Right ventricle myocardium inferior (tissue), 1 donor: ENCODE measurements at places on chromosomes 13 and 19.

DNA sequence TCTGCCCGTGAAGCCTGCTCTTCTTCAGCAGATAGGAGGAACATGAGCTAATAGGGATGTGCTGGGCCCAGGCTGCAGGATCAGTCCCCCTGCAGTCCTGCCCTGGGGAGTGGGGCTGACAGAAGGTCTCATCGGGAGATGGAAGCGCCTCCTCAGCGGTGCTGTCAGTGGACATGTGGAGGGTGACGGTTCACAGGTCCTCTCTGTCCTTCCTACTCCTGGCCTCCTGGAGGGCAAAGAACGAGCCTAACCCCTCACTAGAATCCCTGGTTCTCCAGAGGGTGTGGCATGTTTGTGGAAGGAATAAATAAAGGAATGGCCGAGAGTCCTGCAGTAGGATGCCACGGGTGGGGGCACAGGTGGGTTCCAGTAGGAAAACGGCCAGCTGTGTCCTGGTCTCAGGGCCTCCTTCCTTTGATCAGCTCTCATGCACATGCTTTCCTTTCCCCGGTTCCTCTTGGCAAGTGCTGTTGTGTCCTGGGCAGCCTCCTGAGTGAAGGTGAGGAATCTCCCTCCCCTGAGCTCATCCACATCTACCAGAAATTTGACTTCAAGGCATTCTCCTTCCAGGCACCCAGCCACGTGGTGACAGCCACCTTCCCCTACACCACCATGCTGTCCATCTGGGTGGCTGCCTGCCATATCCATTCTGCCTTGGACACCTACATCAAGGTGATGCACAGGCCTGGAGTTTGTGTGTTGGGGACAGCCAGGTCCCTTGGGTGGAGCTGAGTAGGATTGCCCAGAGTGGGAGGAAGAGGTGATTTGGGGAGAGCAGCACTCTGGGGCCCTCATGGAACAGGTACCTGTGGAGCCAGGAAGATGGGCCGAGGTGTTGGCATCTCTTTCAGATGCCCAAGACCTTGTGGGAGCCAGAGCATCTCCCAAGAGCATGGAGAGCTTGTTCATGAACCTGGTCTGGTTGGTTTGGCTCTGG, 28.6 kb upstream of the ZNF492 start:
- DNase-seq = no peak

GRCh38 chr19:11152318-11153062, 3.1 kb downstream of the SPC24 start:
- peak; percentile 83 for DNase-seq

DNA sequence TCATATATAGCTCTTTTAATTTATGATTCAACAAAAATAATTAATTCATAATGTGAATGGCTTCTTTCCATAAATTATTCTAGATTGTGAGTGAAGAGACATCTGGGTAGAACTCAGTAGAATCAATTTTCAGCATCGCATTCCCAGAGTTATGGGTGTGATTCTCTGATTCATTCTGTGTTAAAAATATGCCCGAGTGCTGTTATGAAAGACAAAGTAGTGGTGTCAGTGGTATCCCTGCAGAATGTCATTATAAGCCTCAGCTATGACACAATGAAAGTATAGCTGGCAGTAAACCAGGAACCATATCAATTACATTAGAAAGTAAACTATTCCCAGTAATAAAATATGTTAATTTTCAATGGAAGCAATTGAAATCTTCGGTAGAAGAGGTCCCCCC, 480.5 kb upstream of the SLITRK1 start:
- no peak for DNase-seq

GRCh38 chr19:10132905-10133304, 13.2 kb upstream of the EIF3G start:
- DNase-seq = no peak

- DNase-seq = no peak
These were observed 18.4 kb upstream of the KPNA3 start for GRCh38 chr13:49810567-49811526.

DNA sequence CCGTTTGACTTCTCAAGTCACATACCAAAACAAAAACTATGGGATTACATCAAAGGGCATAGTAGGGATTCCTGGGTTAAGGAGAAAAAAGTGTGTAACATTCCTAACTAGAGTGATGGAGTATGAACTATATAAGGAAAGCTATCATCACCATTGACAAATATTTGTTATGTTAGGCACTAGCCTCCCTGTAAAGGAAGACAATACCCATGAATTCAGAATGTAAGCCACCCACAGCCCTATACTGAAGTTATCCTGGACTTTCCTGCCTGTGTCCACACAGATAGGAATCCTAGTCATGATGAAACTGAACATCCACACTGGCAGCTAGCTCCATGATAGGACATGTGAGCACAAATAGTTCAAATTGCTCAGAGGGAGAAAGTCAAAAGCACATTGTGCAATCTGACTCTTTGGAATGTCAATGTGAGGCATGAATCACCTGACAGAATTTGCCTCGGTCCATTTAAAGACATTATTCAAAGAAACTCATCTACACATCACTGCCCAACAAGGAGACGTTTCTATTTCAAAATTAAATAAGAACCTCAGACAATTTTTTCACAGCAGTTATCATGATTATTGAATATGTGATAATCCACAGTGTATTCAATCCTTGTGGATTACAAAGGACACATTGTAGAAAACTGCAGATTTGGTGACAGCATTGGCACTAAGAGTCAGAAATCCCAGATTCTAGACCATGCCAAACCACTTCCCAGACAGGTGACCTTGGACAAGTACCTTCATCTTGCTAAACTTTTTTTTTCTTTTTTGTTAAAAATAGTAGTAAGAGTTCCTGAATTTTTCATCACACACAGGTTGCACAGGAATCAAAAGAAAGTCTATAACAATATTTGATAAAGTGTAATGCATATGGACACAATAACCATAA, 529.3 kb downstream of the IRS2 start:
- DNase-seq = no peak

DNA sequence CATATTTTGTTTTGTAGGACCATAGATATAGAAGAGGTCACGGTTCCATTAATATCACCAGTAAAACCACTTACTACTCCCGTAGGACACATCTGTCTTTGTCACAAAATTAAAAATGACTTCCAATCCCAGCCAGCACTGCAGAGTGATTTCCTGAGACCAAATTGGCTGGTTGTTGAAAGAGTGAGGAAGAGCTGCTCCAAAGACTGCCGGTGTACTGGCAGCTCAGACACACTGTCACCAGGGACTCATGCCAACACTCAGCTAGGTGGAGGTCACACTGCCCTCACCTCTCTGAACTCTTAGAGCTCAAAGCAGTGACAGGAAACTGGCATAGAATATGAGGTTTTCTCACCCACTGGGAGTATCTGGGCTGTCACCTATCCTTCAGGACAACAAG, 52.1 kb downstream of the FLT1 start:
- no peak for DNase-seq

DNA sequence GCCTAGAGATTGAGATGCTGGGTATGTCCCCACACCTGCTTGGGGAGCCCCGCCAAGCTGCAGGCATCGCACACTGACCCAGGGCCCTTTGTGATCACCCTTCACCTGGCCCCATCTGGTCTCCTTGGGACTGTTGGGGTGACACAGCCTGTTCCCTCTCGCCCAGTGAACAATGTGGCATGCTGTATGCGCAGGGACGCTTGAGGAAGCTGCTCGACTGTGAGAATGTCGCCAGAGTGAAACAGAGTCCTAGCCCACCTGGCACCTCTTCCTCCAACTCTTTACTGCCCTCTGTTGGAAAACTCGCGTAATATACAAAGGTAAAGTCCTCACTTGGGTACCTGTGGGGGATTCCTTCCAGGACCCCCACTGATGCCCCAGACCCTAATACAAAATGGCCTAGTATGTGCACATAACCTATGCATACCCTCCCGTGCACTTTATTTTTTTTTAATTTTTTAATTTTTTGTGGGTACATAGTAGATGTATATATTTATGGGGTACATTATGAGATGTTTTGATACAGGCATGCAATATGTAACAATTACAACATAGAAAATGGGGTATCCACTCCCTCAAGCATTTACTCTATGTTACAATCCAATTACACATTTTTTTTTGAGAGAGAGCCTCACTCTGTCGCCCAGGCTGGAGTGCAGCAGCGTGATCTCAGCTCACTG, 9.0 kb downstream of the BLOC1S3 start:
- DNase-seq = peak; percentile 4

GRCh38 chr19:7658219-7658686, 10.6 kb upstream of the RETN start:
- DNase-seq = no peak

DNA sequence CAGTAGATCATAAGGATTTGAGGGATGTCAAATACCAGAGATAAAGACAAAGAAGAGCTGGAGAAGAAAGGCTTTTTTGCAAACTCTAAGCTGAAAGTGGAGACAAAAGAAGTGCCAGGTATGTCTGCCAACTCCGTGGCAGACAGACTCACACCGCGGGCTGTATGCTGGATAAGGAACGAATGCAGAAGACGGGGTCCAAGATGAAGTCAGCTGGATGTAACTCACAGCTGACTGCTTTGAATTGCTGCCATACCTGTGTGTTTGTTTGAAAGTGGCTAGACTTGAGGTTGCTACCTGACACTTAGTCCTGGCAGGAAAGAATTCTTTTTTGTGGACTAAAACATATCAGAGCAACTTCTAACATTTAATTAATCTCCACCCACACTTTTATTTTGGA, 398.8 kb downstream of the DLEU7 start:
- no peak for DNase-seq

DNA sequence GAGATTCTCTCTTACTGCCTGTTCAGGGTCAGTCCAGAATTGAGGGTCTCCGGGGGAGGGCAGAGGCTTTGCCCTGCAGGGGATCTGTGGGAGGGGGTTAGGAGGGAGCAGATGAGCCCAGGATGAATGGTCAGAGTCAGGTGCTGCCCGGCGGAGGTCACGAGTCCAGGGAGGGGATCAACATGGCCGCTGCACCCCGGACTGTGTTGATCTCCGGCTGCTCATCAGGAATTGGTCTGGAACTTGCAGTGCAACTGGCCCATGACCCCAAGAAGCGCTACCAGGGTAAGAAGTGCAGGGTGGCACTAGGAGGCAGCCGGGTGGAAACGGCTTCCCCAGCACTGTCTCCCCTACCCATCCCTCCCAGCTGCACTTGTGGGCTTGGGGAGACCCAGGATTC, at the start of gene RDH8:
Gene RDH8, plus strand, starts transcription at position 168 of the 400 bp plus-strand sequence. Its CDS starts 15 bp downstream, at position 183.
- no peak for DNase-seq

GRCh38 chr19:40363069-40363468, 14.6 kb downstream of the PLD3 start:
- DNase-seq = no peak

DNA sequence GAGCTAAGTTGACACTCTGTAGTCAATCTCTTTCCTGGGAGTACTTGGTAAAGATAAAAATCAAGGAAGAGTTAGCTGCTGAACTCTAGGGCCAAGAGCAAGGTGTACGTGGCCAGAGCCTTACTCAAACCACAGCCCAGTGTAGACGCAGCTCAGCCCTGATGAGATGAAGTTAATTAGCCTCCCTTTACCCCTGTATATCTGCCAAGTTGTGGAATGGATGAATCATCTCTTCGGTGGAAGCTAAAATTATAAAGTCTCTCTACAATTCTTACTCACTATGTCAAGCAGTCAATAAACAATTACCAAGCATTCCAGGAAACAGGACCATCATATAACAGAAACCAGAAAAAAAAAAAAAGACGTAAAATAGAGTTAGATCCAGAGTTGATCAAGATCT, 146.9 kb upstream of the UFM1 start:
- DNase-seq = no peak

- peak; percentile 90 for DNase-seq
These were observed 9.8 kb upstream of the SLC7A10 start for GRCh38 chr19:33235269-33235995.

GRCh38 chr13:90866006-90866405, 481.5 kb upstream of the MIR17HG start:
- no peak for DNase-seq

DNA sequence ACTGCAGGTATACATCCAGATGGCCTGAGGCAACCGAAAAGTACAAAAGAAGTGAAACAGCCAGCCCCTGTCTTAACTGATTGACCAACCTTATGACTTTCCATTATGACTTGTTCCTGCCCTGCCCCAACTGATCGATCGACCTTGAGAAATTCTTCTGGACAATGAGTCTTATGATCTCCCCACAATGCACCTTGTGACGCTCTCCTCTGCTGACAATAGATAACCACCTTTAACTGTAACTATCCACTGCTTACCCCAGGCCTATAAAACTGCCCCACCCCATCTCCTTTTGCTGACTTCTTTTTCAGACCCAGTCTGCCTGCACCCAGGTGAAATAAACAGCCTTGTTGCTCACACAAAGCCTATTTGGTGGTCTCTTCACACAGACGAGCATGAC, 11.2 kb downstream of the ZNF83 start:
- no peak for DNase-seq

GRCh38 chr13:75506018-75506417, 24.0 kb upstream of the TBC1D4 start:
- no peak for DNase-seq

DNA sequence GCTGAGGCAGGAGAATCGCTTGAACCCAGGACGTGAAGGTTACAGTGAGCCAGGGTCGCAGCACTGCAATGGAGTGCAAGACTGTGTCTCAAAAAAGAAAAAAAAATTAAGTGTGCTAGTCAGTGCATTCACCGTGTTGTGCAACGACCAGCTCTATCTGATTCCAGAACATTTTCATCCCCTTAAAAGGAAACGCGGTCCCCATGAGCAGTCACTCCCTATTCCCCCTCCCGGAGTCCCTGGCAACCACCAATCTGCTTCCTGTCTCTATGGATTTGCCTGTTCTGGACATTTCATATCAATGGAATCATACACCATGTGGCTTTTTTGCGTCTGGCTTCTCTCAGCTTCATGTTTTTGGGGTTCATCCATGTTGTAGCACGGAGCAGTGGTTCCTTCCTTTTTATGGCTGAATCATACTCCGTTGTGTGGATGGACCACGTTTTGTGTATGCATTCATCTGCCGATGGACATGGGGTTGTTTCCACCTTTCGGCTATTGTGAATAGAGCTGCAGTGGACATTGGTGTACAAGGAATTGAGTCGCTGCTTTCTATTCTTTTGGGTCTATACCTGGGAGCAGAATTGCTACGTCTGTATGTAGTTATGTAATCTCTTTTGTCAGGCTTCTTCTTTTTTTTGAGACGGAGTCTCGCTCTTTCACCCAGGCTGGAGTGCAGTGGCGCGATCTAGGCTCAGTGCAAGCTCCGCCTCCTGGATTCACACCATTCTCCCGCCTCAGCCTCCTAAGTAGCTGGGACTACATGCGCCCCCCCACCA, 19.8 kb downstream of the MYO9B start:
- no peak for DNase-seq

- DNase-seq = peak; percentile 84
These were observed 9.1 kb upstream of the LILRB5 start for GRCh38 chr19:54266133-54266532.

- DNase-seq = peak; percentile 90
These were observed at the start of gene FLT3LG for GRCh38 chr19:49473868-49474541. Gene FLT3LG, plus strand, starts transcription at chr19:49474215. Its CDS starts 425 bp downstream, at chr19:49474640.

- no peak for DNase-seq
These were observed 48.7 kb downstream of the TINCR start for GRCh38 chr19:5519076-5519475.

- DNase-seq = peak; percentile 55
These were observed at the start of gene C2CD4C for GRCh38 chr19:408902-409515. Gene C2CD4C, minus strand, starts transcription at chr19:409147. Its CDS starts 786 bp downstream, at chr19:408361.

GRCh38 chr19:1651568-1652291, 685 bp downstream of the TCF3 start:
- DNase-seq = no peak
